ENCODE measurements at places on chromosomes 5 and 9.

- no peak for DNase-seq
Observed at GRCh38 chr9:129280236-129280622, 102.2 kb upstream of the IER5L start.

- DNase-seq: no peak
Observed at GRCh38 chr5:142997591-142997990, 227.4 kb downstream of the ARHGAP26 start.

- no peak for DNase-seq
Observed at GRCh38 chr9:127119320-127119709, 3.1 kb downstream of the ANGPTL2 start.

- no peak for DNase-seq
Observed at GRCh38 chr9:14170392-14170931, 143.5 kb downstream of the NFIB start.

GRCh38 chr9:4866239-4866969 lies 73.7 kb downstream of the RCL1 start:
- DNase-seq: no peak

GRCh38 chr5:103340717-103341388 lies 82.3 kb downstream of the MACIR start:
- DNase-seq: no peak

- no peak for DNase-seq
Observed at GRCh38 chr5:31393126-31393525, 138.8 kb downstream of the DROSHA start.

GRCh38 chr5:12335938-12336337 lies 431.7 kb upstream of the CTNND2 start:
- no peak for DNase-seq

DNA sequence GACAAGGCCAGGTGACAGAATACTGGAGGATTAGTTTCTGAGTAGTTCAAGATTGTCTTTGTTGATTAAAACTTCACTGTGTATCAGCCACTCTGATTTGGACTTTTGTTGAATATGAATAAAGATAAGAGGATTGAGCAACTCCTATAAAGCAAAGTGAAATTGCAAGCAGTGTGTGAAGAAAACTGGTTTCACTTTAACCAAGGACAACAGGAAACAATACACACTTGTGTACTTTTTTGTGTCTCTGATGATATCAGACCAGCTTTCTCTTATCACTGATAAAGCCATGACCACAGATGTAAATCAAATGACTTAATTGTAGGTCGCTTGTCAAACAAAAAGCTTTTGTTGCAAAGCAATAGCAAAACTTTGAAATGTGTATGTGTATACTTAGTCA lies 268.6 kb downstream of the FER start:
- DNase-seq: no peak

DNA sequence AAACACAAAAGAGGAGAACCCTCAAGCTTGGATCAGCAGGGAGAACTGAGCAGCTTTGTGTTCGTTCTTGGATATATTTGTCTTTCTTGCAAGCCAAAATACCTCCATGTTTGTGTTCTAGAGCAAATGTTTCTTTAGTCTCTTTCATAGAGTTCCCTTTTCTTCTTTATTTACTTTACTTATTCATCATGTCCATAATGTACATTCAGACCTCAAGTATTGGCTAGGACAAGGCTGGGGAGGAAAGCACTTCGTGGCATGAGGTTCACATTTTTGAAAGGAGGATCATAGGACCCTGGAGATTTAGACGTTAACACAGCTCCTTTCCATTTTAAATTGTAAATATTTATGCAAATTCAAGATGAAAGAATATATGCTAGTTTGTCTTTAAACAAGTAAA lies 590.2 kb upstream of the MEF2C start:
- DNase-seq: no peak

- DNase-seq: no peak
Observed at GRCh38 chr5:542319-543311, 18.4 kb upstream of the SLC9A3 start.

- no peak for DNase-seq
Observed at GRCh38 chr9:26768145-26768544, 124.5 kb downstream of the CAAP1 start.

DNA sequence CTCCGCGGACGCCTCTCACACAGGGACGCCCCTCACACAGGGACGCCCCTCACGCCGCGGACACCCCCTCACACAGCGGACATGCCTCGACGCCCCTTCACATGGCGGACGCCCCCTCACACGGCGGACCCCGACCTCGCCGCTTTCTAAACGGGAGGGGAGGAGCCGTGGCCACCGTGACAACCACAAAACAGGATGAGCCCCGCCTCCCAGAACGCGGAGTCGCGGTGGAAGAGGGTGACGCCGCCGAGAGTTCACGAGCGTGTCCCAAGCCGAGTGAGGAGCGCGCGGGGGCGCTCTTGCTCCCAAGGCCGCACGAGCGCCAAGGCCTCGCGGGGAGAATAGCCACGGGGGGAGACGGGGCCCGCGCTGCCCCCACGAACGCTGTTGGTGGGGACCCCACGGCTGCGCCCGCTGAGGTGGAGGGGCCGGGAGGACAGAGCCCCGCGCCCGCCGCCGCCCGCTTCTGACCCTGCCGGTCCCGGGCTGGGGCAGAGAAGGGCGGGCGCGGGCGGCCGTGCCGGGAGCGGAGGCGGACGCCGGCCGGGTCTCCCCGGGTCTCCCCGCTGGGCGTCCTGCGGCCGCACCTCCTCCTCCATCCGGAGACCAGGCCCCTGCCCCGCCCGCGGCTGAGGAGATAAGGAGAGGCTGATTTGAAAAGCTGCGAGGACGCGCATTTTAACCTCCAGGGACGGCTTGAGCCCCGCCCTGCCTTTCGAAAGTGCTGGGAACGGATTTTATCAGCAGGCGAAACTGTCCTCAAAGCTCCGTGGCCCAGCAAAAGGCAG lies 3.9 kb upstream of the NKD2 start:
- peak; percentile 18 for DNase-seq

- no peak for DNase-seq
Observed at GRCh38 chr9:135612981-135613910, 26.1 kb downstream of the GLT6D1 start.

DNA sequence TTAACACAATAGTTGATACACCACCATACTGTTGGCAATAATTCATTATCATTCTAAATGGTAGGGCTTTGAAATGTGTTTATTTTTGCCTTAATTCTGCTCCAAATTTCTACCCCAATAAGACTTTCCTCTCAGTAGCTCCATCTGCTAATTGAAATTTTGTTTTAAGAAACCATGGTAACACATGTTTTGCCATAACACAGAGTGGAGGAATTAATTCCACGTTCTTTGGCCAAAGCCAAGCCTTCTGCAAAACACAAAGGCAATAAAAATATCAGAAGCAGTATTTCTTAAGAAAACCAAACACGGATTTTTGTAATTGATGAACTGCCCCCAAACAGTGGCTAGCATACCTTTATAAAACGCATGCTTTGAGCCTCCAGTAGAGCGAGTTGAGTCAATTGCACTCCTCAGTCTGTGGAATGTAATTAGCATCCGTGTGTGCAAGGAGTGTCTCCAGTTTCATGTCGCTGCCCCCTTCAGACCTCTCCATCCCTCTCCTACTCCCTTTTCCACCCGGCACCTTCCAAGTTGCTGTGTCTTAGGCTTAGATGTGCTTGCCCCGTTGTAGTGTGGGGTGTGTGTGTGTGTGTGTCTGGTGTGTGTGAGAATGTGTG lies 58.2 kb upstream of the CKS2 start:
- DNase-seq: no peak

- no peak for DNase-seq
Observed at GRCh38 chr5:131671994-131672655, 37.1 kb upstream of the RAPGEF6 start.

All from NCI-H774 (cell line).